Activated CD8-positive, alpha-beta memory T cell treated with anti-CD3 and anti-CD28 coated beads for 1 hour (primary cell): ENCODE measurements at places on chromosomes 2 and 18.

DNA sequence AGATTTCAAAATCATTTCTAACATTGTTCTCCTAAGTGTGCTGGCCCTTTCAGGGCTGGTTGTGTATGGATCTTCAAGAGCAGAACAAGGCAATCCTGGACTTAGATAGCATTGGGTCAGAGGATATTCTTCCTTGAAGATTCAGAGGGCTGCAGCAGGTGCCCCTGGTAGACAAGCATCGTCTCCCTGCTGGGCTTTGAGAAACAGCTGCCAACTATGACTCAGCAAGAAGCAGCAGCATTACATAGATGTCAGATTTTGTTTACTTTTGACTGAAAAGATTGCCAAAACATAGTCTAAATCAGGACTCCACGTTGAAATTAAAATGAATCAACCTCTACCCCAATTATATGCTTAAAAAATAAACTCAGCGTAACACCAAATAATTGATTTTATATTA is 618.8 kb downstream of the SOCS6 start:
- no peak for DNase-seq

GRCh38 chr2:133504566-133505505 is 63.4 kb downstream of the NCKAP5 start:
- no peak for DNase-seq

DNA sequence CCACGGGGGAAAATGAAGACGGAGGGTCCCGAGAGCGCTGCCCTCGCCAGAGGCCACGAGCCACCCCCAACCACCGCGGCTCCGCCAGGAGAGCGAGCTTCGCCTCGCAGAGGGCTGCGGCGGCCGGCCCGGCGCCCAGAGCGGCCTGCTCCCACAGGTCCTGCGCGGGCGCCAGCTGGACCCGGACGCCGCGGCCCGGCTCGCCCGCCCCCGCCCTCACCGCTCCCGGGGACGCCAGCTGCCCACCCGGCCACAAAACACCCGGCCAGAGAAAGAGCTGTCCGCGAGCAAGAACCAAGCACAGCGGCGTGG is 709 bp downstream of the PTPN2 start:
- no peak for DNase-seq

- DNase-seq, result no peak
These were observed 105.4 kb upstream of the MAP4K3 start for GRCh38 chr2:39542523-39542922.

DNA sequence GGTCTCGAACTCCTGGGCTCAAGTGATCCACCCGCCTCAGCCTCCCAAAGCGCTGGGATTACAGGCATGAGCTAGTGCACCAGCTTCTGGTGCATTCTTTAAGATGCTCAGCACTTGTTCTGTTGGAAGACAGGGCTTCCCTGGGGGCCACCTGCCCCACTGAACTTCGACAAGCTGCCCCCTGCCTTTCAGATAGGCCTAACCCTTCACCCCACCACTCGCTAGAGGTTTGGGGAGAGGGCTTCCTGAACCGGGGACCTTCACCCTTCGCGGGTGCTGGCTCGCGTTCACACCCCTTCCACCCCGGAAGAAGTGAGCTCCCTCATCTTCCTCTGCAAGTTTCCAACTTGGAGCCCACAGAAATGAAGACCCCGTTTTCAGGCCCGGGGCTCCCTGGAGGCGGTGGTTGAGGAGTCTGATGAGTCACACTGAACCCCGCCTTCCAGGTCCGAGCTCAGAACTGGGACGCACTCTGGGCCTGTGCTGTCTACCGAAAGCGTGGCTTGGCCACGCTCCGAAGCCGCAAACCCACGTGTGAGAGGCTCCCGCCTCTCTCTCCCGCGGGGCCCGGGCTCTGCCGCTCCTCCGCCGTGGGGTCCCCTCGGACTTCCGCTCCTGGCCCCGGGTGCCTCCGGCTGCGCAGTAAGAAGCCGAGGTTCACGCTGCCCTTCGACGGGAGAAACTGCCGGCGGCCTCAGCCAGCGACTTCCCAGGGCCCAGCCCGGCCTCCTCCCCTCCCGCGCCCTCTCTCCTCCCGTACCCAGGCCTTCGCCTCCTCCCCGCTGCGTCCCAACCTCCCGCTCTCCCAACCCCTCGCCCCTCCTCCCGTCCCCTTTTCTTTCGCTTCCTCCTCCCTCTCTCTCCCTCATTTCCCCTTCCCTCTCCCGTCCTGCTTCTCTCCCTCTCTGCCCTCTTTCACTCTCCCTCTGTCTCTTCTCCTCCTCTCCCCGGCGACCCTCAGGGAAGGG is 47.5 kb upstream of the SP3 start:
- peak; percentile 6 for DNase-seq

- no peak for DNase-seq
These were observed 200.8 kb upstream of the SIX3 start for GRCh38 chr2:44740678-44741077.

GRCh38 chr2:27218614-27219013 is 1.4 kb downstream of the CAD start:
- no peak for DNase-seq

DNA sequence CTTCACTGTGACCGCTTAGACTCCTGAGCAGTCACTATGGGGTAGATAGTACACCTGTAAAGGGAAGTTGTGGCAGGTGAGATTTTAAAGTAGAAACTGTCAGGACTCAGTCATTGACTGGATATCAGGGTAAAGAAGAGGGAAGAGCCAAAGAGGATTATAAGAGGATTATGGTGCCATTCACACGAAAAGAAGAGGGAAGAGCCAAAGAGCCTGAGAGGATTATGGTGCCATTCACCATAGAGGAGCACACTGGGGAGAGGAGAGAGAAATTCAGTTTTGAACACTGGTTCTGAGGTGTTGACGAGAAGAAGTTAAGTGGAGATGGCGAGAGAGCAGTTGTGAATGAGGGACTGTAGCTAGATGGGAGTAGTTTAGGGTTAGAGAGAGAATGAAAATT is 16.9 kb upstream of the KCNJ13 start:
- no peak for DNase-seq

GRCh38 chr18:8005870-8006569 is 438.9 kb downstream of the PTPRM start:
- no peak for DNase-seq

DNA sequence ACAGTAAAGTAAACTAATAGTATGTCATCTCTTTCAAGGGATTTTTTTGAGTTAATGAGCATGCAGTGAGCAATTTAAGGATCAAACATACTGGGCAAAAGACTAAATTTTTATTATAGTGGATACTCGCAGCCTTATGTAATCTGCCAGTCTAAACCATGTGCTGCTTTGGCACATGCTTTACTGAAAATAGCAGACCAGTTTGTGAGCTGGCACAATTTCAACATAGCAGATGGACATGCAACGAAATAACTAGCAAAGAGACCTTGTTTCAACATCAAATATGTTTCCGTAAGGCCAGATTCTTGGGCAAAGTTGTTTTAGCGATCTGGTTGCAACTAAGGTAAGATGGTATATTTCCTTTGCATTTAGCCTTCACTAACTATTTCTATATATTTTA is 807.3 kb downstream of the NR4A2 start:
- no peak for DNase-seq

- DNase-seq, result no peak
These were observed 118.7 kb downstream of the EPB41L3 start for GRCh38 chr18:5424903-5425664.

DNA sequence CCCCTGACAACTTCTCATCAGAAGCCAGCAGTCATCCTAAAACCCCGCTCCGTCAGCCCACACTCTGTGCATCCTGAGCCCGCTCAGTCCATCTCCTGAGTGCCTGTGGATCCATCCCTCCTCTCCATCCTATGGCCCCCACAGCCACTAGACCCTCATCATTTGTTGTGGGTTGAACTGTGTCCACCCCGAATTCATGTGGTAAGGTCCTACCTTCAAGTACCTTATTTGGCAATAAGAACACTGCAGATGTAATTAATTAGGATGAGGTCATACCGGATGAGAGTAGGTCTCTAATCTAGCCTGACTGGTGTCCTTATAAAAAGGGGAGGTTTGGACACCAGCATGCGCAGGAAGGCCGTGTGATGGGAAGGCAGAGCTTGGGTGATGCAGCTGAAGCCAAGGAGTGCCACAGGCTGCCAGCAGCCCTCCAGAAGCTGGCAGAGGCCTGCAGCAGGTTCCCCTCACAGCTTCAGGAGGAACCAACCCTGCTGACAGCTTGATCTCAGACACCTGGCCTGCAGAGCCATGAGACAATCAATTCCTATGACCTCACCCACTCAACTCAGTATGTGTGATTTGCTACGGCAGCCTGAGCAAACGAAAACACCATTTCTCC is 192.4 kb downstream of the ZBTB7C start:
- DNase-seq, result no peak

- no peak for DNase-seq
These were observed 2091.1 kb upstream of the PIK3C3 start for GRCh38 chr18:39863916-39864315.

- DNase-seq, result no peak
These were observed 11.4 kb upstream of the RFX8 start for GRCh38 chr2:101486258-101486701.

DNA sequence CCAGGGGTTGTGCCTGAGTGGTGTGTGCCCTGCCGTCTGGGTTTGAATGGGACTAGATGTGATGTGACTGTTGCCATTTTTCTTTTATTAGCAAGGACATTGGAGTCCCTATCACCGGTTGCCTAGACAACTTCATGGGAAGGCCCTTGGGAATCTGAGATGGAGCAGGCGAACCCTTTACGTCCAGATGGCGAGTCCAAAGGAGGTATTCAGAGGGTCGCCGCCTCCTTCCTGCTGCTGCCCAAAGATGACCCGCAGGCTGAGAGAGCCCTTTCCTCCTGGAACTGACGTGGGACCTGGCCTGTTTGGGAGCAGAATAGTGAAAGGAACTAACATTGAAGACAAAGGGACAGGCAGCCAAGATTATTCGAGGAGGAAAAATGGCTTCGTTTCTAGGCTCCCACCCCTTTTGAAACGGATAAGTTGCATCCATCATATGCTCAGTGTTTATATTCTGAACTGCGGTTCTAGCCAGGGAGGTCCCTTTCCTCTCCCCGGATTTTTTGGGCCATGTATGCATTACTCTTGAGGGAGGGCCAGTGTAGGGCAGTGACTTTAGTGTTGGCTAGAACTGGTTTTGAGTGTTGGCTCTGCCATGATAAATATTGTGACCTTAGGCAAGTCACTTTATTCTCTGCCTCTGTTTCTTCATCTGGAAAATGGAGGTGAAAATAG is 673 bp downstream of the CENPO start:
- DNase-seq, result no peak

- DNase-seq, result no peak
These were observed 616.6 kb upstream of the FSHR start for GRCh38 chr2:49770919-49771318.

DNA sequence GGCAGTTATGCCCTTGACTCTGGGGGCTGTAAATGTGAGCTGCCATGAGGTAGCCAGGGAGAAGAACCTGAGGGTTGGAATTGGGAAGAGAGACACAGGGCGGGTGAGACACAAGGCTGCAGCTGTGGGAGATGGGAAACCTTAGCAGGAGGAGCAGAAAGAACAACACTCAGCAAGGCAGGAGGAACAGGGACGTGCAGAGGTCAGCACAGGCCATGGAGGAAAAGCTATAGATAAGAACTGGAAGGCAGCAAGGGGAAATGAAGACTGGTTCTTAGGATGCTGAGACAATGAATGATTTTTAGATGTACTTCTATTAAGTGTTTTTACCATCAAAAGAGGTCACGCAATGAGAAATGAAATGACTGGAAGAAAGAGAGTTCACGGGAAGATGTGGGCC is 80.2 kb downstream of the USP40 start:
- DNase-seq, result no peak

DNA sequence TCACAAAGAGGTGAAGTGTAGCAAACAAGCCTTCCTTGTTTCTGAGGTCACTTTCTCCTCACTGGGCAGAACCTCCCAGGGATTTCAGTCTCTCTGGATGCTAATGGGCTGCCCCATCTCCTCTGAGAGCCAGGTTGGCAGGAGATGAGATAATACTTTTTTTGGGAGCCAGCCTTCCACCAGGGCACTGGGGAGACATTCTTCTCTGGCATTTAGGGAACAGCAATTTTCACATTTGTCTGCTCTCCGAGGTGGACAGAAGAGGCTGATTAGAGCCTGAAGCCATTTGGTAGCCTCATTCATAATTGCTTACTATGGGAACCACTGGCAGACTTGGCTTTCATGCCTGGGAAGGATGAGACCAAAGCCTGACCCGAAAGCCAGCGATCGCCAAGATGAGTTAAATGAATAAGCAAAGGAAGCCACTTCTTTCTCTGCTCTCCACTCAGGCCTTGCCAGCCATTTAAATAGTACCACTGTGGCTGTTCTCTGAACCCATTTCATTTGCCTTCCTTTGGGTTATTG is 70.1 kb downstream of the NRP2 start:
- DNase-seq, result no peak

GRCh38 chr2:238338710-238339394 is 18.5 kb downstream of the TRAF3IP1 start:
- DNase-seq, result no peak

GRCh38 chr2:65901756-65902155 is 469.4 kb upstream of the SPRED2 start:
- DNase-seq, result no peak

DNA sequence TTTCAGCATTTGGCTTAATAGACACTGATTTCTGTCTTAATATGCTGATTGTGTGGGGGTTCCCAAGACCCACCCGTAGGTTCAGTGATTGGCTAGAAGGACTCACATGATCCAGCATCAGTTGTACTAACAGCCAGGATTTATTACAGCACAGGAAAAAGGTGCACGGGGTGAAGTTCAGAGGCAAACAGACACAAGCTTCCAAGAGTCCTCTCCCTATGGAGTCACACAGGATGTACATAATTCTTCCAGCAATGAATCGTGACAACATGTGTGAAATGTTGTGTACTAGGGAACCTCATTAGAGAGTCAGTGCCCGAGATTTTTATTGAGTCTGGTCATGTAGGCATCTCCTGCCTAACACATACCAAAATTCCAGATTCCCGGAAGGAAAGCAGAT is 52.8 kb downstream of the GALNT1 start:
- no peak for DNase-seq

DNA sequence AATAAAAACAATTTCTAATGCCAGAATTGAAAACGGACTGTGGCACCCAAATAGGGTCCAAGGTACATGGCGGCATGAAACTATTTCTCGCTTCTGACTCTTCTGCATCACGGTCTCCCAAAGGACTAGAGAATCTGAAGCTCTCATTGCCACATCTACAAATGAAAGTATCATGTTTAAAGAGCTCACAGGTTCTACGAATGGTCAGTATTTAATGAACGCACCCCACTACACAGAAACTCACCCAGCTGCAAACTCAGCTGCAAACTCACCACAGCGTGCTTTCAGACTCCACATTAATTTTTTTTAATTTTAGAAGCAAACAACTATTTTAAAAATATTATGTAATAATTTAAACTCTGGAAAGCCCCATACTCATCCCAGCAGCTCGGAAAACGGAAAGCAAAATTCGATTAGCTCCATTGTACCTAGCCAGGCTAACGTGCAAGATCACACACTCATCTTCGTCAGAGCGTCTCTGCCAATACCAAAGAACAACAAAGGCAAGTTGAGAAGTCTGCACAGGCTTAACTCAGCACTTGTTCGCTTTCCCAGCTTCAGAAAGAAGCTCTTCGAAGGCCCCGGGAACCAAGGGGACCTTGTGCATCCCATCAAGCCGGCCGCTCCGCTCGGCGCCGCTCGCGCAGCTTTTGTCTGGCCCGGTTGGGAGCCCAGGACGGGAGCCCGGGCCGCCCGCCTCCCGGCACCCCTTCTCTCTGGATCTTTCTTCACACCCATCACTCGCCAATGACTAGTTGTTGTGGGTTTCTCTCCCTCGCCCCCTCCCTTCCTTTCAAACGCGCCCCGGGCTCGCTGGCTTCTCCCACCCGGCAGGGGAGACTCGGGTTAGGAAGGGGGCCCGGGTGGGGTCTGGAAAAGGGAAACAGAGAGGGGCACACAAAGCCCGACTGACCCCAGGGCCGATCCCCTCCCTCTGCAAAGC is 785 bp downstream of the CLASP1 start:
- peak; percentile 21 for DNase-seq
